ENCODE measurements at places on chromosomes 7 and 10.

DNA sequence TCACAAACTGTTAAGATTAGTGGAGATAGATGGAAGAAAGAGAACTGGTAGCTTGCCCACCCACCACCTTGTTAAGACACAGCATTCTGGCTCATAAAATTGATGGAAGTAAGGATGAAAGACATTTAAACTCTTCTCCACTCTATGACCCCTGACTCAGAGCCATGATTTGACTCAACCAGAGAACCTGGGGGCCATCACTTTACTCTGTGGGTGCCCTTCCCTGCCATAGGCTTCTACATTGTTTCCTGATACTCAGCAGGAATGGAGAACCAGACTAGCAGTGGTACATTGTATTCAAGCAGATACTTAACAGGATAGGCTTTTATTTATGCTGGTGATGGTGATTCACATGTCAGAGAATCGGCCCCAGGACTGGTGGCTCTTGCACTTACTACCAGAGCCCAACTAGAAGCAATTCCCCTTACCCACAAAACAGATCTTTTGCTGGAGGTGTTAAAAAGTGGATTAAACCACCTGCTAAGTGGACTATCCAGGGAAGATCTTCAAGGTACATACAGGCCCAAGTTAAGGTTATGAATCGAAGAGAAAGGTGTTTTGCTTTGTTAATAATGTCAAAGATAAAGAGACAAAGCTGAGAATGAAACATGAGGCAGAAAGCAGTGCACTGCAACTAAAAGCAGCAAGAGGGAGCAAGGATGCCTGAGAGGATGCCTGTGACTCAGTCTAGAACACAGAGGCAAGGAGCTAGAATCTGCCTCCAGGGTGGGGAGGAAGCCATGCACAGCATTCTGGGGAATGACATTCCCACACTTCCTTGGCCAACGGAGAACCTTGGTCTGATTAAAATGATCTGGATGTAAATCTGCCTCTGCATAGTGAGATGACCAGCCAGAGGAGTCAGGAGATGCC lies 36.0 kb upstream of the GLI3 start:
- DNase-seq, result no peak

- DNase-seq, result no peak
Measured at GRCh38 chr7:155348806-155349205, 51.1 kb downstream of the INSIG1 start.

- no peak for DNase-seq
Measured at GRCh38 chr10:103590060-103590459, 96.6 kb downstream of the NEURL1 start.

DNA sequence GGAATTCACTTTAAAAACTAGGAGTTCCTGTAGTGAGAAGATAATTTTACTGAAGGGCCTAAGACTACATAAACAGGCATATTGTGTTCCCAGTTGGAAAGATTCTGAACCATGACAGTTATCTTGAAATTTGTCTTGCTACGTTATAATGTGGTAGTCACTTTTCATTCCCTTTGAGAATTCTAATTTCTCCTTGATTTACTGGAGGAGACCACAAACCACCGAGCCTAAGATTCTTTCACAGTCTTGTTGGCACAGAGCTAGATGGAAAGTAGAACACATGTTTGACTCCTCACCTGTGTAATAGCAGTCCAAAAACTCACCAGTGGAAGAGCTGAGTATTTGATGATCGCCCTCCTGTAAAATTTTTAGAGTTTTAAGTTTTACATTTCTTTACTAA lies 4.9 kb downstream of the ARMC10 start:
- DNase-seq, result no peak

- DNase-seq, result no peak
Measured at GRCh38 chr7:113945018-113945938, 26.5 kb upstream of the PPP1R3A start.

- no peak for DNase-seq
Measured at GRCh38 chr7:2887816-2888215, 43.7 kb upstream of the GNA12 start.

DNA sequence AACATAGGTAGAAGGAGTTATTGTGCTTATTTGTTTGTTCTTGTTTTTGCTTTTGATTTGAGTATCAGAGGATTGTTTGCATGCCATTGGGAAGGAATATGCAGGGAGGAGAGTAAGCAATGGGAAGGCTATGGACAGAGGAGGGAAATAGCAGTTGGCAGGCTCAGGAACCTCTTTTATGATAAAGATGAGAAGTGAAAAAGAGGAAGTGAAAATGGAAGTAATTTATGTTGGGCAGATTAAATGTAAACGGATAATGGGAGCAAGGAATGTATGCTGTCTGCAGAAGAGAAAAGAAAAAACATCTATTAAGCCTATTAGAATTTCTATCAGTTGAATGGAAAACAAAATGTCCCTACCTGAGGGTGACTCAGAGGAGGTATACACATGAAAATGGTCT lies 90.1 kb upstream of the NPSR1 start:
- no peak for DNase-seq

DNA sequence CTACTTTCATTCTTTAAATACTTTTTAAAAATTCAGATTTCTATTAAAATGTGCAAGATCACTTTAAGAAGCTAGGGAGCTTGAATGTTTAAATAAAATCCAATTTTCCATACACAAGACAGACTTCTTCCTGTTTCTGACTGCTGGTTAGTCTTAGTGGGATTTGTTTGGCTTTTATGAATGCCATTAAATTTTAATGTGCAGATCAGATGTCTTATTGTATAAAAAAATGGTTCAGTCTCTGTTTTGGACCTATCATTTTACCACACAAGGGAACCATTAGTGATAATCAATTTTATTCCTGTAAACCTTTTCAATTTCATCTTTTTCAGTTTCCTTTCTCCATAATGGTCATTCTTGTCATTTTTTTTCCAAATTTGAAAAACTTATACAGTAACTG lies 63.2 kb downstream of the VCL start:
- DNase-seq, result no peak

- DNase-seq, result no peak
Measured at GRCh38 chr10:110802551-110803238, 69.0 kb upstream of the PDCD4 start.

GRCh38 chr10:30151581-30152389 lies 92.4 kb upstream of the JCAD start:
- no peak for DNase-seq

DNA sequence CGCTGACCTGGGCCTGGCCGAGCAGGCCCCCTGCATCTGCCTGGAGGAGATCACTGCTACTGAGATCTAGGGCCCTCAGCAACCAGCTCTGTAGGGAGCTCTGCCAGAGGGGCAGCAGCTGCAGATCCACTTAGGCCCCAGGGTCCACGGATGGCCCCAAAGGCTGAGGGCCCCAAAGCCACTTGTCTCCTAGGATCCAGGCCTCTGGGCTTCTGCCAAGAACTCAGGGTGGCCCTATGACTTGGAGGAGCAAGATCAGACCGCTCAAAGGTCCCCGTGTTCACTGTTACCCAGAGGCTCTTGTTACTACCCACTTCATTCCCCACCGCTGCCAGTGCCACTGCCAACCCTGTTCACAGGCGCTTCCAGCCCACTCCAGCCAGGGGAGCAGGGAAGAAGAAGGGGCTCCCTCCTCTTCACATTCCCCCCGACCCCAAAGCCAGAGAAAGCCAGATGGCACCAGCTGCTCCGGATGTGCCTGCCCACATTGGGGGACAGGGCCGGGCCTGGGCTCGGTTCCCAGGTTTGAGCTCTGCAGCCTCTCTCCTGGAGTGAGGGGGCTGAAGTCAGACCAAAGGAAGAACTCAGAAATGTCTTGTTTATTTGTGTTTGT lies 7.6 kb downstream of the LZTS2 start:
- DNase-seq, result no peak

GRCh38 chr10:61792921-61793320 lies 108.6 kb upstream of the ARID5B start:
- DNase-seq, result no peak

DNA sequence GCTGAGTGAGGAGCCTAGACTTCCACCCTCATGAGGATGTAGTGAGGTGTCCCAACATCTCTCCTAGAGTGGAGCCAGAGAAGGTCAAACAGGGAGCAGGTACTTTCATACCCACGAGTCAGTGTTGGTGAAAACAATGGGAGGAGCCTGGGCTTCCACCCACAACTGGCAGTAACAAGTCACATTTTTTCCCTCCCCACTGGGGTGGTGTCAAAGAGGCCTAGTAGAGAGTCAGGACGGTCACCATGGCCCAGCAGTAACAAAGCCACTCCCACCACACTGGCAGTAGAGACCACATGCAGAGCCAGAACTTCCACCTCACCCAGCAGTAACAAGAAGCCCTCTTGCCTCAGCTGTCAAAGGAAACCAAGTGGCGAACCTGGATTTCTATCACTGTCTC lies 280.2 kb upstream of the IMMP2L start:
- no peak for DNase-seq

GRCh38 chr7:44218418-44219201 lies 17.8 kb downstream of the YKT6 start:
- DNase-seq, result no peak

DNA sequence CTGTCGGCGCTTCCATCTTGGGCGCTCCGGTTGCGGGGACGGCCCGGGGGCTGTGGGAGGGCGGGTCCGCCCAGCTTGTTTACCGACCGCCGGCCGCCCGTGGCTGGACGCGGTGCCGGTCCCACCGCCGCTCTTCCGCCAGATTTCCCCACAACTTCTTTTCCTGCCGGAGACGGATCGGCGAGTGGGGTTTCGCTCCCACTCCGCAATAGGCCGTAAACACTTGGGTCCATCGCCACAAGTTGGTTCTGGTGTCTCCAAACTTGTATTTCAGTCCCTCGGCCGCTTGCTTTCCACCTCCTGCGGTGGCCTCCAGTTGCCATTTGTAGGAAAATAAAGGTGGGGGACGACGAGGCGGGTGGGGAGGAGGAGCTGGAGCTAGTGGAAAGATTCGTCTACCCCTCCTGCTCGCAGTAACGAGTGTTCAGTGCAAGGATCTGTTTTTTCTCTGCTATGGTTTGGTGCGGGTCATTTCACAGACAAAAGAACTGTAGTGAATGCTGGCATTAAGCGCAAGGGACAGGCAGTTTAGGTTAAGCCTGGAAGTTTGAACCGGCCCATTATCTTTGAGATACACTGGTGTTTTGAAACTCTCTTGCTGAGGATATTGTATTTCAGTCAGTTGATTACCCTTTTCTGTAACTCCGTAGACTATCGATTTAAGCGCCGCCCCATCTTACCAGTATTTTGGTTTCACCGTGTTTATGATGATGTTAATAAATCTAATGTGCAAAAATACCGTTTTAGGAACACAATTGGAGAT lies 24.3 kb upstream of the ZRANB1 start:
- DNase-seq, result no peak

DNA sequence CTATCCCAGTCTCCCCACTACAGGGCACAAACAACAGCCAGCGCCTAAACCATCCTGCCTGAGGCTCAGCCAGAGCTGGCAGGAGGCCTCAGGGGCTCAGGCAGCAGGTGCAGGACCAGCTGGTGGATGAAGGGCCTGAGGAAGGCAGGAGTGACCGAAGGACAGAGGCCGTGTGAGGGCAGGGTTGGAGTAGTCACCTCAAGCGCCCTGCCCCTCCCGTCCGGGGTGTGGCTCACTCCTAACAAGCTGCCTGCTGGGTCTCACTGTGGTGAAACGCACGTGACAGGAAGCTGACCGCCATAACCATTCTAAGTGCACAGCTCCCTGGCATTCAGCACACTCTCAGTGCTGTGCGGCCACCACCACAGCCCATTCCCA lies 281.1 kb downstream of the ELFN1 start:
- no peak for DNase-seq

GRCh38 chr10:8137726-8138125 lies 83.2 kb downstream of the GATA3 start:
- DNase-seq, result no peak

DNA sequence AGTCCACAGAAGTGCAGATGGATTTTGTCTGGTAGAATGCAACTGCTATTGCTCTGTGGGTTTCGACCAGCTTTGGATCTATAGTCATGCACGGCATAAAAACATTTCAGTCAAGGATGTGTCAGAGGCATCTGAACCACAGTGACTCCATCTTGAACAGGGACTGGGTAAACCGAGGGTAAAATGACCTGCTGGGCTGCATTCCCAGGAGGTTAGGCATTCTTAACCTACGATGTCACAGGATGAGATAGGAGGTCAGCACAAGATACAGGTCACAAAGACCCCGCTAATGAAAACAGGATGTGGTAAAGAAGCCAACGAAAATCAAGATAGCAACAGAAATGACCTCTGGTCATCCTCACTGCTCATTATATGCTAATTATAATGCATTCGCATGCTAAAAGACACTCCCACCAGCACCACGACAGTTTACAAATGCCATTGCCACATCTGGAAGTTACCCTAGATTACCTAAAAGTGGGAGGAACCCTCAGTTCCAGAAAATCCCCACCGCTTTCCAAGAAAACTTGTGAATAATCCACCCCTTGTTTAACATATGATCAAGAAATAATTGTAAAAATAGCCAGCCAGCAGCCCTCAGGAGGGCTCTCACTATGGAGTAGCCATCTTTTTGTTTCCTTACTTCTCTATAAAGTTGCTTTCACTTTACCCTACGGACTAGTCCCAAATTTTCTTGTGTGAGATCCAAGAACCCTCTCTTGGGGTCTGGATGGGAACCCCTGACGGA lies 50.7 kb upstream of the CPXM2 start:
- no peak for DNase-seq

GRCh38 chr7:3588341-3588740 lies 287.3 kb downstream of the SDK1 start:
- no peak for DNase-seq

DNA sequence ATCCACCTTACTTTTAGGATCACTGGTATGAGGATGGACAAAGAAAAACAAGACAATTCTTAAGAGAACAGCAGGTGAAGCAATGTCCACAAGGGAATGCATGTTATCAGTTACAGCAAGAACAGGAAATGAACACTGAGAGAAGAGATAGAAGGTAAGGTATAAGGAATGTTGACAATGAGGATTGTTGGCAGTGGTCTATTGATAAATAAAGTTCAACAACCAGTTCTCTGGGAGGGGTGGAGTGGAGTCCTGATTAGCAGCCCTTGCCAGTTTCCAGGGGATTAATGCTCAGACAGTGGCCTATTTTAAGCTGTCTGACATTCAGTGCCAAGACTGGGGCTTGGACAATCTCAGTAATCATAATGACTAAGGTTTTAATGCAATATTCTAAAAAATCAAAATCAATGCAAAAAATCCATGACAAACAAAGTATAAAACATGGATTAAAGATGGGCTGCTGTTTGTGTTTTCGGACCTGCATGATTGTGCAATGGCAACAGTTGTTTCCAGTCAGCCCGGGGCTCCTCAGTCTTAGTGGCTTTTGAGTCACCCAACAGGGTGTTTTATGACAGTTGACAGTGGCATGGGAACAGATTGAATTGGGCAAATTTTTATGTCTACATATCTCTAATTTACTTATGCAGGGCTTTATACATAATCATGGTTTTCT lies 13.8 kb upstream of the AKR1B1 start:
- no peak for DNase-seq
